GM19239 (cell line): ENCODE measurements at places on chromosomes 1 and 21.

- DNase-seq = peak; percentile 93
Observed at GRCh38 chr1:153922972-153923925, at the start of gene GATAD2B. GATAD2B (minus strand) TSS chr1:153922972; CDS start chr1:153828347, 94,625 bp downstream.

DNA sequence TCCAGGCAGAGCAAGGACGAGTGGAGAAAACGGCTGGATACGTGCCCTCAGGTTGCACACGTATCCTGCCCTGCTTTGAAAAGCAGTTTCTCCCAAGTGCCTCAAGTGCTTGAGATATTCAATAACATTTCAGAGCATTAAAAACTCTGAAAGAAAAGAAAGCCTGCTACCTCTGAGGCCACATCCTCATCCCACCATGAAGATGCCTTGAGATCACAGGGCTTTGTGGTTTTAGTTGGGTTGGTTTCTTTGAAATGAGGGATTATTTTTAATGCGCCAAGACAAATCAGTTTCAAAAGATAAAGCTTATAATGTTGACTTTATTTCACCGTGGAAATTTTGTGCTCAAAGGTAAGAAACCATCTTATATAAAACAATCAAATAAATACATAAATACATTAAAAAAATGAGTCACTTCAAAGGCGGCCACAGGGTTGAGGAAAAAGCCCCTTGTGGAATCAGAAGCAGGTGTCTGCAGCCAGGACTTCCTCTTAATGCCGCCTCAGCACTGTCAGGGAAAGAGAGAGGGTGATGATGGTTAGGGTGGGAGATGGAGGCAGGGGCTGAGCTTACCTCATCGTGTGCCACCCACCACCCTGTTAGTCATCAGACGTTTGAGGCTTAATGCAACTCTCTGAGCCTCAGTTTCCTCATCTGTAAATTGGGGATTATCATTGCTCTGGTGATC, 1.4 kb downstream of the NPPB start:
- no peak for DNase-seq

- no peak for DNase-seq
Observed at GRCh38 chr1:153786038-153786790, 11.0 kb downstream of the SLC27A3 start.

DNA sequence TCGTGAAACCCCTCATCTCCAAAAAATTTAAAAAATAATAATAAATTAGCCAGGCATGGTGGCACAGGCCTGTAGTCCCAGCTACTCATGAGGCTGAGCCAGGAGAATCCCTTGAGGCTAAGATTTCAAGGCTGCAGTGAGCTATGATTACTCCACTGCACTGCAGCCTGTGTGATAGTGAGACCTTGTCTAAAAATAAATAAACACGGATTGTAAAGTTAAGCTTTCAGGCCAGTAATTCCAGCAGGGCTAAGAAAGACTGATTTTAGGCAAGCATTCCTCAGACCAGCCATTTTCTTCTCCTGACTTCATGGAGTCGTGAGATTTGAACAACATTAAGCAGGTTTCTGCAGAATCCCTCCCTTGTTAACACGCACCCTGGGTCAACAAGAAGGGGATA, 77.2 kb upstream of the EFHD2 start:
- DNase-seq = no peak

- no peak for DNase-seq
Observed at GRCh38 chr1:1080122-1080757, 6.1 kb upstream of the RNF223 start.

DNA sequence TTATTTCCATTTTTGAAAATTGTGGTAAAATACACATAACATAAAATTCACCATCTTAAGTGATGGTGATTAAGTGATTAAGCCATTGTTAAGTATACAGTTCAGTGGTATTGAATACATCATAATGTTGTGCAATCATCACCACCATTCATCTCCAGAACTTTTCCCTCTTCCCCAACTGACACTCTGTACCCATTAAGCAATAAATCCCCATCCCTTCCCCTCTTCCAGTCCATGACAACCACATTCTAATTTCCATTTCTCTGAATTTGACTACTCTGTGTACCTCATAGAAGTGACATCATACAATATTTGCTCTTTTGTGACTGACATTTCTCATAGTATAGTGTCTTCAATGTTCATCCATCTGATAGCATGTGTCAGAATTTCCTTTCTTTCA, 124.8 kb downstream of the DISC1 start:
- no peak for DNase-seq

- no peak for DNase-seq
Observed at GRCh38 chr1:11693024-11693590, 1.6 kb downstream of the DRAXIN start.

DNA sequence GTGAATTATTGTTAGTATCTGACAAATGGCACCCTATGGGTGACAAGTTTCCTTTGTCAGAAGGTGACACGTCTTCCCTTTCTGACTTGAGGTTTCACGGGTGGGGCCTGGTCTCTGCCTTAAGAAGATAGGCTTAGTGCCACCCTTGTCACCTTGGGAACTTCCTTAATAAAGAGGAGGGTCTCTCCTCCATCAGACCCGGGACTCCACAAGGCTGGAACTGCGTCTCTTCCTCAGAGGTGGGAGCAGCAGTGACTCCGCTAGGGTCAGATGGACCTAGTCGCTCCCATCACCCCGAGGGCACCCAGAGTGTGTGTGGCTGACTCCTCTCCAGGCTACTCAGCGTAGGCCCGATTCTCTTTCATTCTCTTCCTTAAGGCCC, 774 bp upstream of the WDTC1 start:
- DNase-seq = no peak

GRCh38 chr1:244678697-244679096, 25.8 kb downstream of the DESI2 start:
- DNase-seq = no peak

DNA sequence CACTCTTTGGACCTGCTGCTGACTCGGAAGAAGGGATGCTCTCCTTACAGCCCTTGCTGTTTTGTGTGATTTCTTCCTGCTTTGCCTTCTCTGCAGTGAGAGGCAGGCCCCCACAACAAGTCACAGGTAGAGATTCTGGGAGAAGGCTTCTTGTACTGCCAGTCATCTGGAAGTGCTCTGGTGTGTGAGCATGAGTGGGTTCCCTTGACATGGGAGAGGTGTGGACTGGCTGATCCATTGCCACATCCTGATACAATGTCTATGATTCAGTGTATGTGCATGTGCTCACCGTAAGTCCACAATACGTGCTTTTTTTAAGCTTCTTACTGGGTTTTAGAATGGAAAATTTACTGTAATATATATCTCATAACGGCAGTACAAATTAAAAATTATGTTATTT, 46.0 kb upstream of the PLA2G4A start:
- no peak for DNase-seq

DNA sequence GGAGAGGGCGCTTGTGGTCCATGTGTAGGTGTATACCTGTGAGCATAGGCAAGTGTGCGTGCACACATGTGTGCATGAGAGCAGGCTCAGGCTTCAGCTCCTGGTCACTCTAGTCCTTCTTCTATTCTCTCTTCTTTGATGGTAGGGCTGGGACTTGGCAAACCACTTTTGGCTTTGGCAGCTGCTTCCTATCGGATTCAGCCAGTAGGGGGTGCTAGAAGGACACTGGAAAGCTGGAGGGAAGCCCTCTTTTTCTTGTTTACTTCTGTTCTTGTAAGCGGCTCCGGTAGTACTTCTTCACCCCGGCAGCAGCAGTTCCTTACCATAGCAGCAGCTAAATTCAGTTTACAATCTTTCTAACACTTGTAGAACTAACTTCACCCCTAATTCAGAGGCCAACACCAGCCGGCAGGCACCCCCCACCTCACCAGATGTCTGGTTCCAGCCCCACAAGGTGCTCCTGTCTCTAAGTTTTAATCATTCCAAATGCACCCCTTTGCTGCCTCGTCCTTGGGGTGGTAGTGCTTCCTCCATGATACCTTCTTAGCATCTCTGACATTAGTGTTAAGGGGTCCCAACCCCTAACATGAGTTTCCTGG, 25.1 kb downstream of the NENF start:
- DNase-seq = peak; percentile 50

- DNase-seq = no peak
Observed at GRCh38 chr21:34201001-34201400, 127.6 kb downstream of the MRPS6 start.

DNA sequence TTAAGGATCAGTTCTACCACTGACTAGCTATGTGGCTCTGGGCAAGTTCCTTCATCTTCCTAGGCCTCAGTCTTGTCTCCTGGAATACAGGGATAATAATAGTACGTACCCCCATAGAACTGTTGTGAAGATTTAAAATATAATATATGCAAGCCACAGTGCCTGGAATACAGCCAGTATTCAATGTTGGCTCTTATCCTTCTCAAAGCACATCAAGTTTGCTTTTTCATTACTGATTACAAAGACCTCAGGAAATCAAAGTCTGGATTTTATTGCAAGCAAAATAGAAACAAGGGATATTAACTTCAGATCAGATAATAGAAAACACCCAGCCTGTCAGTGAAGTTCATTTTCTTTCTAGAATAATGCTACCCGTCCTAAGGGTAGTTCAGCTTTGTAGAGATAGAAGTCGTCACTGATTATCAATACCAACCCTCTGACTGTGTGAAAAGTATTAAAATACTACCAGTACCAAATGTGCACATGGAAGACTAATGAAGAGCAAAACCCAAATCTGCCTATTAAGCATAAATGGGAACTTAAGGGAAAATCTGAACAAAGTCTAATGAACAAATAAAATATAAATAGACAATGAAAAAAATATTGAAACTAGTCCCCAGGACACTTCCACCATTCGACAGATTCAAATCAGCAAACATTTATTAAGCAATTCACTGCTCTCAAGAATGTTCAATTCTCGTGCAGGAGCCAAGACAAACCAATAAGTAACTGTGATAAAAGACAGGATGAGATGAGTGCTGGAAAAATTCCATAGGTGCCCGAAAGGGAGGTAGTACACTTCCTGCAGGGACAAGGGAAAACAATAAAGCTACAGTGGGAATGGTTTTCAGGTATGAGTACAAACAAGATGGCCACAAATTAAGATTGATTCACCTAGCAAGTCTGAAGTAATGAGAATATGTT, 206.2 kb downstream of the SMYD3 start:
- no peak for DNase-seq

- no peak for DNase-seq
Observed at GRCh38 chr1:6113116-6113515, 67.0 kb downstream of the CHD5 start.

GRCh38 chr1:11279630-11280029, 6.6 kb downstream of the UBIAD1 start:
- no peak for DNase-seq

DNA sequence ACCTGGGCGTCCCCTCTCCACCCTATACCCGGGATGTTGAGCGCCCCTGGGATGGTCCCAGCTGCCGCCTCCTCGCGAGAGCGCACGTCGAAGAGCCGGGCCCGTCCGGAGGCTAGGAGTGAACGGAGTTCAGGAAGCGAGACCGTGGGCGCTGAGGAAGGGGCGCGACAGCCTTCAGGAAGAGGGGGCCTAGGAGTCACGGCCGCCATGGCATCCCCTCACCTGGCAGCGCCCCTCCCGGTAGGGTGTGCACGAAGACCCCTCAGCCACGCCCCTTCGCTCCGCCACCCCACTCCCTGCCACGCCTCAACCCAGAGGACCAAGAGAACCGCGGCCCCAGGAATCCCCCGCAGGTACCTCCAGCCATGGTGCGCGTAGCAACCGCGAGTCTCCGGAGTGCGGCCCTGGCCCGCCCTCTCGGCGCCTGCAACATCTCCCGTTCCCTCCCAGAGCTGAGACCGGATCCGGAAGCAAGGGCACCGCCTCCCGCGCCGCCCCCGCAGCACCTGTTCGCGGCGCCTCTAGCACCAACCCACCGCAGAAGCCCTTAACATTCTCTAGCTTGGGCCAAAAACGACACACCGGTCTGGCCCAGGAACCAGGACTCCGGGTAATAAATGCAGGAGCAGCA, at the start of gene TSTD1:
Gene TSTD1, minus strand, starts transcription at position 442 of the 631 bp plus-strand sequence. Its CDS starts 75 bp downstream, at position 367.
- DNase-seq = peak; percentile 88

- DNase-seq = no peak
Observed at GRCh38 chr1:109821831-109822745, 58.4 kb upstream of the EPS8L3 start.

DNA sequence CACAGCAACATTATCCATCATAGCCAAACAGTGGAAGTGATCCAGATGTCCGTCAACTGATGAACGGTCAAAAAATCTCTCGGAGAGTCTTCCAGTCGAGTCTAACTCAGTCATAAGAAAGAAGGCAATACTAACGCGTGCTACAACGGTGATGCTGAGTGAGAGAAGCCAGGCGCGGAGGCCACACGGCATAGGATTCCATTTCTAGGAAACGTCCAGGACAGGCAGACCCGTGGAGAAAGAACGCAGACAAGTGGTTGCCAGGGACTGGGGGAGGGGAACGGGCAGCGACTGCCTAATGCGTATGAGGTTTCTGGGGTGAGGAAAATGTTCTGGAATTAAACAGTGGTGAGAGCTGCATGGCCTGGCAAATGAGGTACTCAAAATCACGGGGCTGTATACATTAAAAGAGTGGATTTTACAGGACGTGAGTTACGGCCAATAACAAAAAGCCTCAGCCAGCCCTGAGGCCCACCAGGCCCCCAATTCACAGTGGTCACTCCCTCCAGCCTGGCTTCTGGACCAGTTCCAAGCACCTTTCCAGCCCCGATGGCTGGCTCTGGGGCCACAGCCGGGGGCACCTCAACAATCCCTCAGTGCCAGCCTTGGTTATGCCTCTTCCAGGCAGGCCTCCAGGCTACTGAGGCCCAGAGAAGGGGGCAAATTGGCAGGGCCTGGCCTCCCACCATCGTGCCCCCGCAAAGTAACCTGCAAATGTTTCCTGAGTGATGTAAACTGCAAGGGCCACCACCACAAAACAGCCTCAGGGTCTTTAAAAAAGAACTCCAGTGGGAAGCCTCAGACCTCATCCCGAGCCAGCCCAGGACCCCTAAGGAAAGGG, 3.4 kb downstream of the WNT9A start:
- DNase-seq = no peak

- DNase-seq = no peak
Observed at GRCh38 chr1:42670425-42670824, 11.8 kb upstream of the YBX1 start.

DNA sequence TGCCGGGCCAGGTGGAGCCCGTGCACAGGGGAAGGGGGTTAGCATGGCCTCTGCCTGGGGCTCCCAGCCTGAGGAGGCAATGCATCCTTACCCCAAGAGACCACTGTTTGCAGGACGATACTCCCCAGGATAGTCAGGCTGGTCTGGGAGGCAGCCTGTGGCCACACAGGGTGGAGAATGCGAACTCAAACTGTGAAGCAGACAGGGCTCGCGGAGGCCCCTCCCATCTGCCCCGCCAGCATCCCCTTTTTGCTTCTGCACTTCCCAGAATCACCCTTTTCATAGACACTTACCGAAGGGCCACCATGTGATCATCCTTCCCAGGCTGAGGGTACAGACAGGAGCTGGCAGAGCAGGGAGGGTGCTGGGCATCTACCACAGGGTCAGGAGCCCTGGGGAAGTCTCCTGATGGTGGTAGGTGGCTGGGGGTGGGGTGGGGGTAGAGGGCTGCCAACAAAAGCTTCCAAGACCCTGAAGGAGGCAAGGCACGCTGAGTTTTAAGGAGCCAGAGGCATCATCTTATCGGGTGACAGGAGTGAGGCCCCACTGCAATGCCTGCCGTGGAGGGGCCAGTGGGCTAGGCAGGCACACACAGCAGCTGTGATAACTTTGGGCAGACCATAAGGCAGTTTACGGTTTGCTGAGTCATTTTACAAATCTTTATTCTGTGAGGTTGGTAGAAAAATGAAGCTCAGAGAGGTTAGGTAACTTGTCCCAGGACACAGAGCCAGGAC, 31.3 kb upstream of the BTG2 start:
- DNase-seq = no peak

GRCh38 chr1:58786184-58786926, 2.5 kb upstream of the JUN start:
- DNase-seq = no peak

GRCh38 chr1:27099587-27100334, 55.2 kb downstream of the SLC9A1 start:
- no peak for DNase-seq
